ENCODE measurements at places on chromosomes 16 and 17. TPM values are rescaled to one million over a fixed set of nuclear protein-coding genes. Genes with fewer than 3 reads are reported as not detected.

DNA sequence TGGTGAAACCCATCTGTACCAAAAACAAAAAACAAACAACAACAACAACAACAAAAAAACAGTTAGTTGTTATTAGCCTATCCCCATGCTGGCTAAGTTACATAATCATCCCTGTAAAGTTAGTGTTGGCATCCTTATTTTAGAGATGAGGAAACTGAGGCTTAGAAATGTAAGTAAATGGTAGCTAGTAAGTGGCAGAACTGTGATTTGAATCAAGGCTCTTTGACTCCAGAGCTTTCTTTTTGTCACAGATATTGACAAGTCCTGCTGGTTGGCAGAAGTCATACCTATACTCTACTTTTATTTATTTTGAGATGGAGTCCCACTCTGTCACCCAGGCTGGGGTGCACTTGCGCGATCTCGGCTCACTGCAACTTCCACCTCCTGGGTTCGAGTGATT lies 42.1 kb downstream of the PRKCA start:
- no peak for DNase-seq

MAP2K6 gene
- total RNA-seq: 18.2 TPM

DNA sequence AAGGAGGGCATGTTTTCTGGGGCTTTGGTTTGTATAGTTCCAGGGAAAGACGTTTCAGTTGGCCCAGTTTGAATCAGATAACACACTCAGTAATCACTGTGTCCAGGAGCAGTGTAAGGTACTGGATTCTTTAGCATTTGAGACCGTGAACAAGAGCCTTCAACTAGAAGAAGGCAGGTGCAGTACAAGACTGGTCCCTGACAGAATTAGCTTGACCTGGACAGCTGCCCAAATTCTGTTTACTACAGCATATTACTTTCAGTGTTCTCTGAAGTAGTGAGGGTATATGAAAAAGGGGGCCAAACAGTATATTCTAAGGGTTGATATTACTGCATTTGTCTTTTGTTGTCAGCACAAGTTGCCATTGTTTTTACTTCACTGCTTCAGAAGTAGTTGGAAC lies 81.3 kb downstream of the COX10 start:
- no peak for DNase-seq

GRCh38 chr17:41559548-41559947 lies 12.3 kb downstream of the KRT9 start:
- no peak for DNase-seq

DNA sequence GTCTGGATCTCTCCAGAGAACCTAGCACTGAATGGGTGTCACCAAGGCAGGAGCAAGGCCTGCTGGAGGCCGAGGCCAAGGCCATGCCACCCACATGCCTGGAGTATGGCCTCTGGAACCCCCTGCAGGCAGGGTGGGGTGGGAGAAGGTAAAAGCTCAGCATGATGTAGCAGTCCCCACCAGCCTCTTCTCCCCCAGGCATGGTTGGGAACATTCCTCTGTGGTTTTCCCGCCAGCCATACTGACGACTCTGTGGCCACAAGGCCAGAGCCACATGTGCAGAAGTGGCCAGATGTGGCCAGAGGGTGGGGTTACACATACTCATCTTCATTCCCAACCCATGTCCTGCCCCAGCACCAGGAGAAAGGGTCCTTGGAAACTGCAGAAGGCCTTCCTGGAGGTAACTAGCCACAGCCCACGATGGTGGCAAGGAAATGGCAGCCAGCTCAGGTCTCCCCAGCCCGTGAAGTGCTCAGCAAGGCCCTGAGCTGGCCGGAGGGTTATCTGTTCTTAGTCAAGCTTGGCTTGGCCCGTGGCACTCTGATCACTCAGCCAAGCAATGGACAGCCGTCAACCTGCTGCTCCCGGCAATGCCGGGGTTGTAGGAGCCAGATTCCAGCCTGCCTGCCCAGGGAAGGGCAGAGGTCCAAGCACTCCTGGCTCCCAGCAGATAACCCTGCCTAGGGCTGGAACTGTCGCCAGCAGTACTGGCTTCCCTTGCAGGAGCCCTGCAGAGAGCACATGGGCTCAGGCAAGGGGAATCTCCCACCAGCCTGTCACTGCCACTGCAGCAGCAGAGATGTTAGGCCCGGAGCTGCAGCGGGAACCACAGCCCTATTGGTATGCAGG lies 26.1 kb downstream of the HDAC5 start:
- DNase-seq: peak; percentile 66

DNA sequence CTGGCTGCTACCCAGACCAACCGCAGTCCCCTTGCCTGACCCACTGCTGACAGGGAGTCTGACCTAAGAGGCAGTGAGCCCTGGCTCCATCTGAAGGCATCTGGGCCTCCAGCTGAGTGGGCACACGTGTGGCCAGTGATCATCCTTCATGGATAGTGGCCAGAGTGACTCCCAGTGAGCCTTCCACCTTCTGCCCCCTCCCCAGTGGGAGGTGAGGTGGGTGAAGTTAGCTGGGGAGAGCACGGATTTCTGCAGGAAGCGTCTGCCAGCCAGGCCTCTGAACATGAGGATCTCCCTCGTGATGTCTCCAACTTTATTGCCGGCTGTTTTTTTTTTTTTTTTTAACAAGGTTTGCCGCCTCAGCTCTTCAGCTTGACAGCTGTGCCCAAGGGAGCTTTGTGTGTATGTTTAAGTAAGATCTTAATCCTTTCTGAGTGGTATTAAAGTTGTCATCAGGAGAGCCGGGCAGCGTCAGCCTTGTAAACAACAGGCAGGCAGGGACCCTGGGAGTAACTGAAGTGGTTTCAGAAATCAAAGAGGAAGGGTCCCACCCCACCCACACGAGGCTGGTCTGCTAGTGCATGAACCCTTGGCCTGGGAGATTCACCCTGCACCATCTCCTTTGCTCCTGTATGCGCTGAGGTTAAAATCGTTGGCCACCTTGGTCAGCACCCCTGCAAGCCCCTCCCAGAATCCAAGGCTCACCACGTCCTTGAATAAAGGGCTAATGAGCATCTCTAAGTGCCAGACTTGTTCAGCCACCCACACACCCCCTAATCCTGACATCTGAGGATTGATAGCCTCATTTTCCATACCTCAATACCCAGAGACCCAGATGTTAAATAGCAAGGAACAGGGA lies 33.3 kb downstream of the RHBDL3 start:
- no peak for DNase-seq

CHST5 gene
- not detected for total RNA-seq

DNA sequence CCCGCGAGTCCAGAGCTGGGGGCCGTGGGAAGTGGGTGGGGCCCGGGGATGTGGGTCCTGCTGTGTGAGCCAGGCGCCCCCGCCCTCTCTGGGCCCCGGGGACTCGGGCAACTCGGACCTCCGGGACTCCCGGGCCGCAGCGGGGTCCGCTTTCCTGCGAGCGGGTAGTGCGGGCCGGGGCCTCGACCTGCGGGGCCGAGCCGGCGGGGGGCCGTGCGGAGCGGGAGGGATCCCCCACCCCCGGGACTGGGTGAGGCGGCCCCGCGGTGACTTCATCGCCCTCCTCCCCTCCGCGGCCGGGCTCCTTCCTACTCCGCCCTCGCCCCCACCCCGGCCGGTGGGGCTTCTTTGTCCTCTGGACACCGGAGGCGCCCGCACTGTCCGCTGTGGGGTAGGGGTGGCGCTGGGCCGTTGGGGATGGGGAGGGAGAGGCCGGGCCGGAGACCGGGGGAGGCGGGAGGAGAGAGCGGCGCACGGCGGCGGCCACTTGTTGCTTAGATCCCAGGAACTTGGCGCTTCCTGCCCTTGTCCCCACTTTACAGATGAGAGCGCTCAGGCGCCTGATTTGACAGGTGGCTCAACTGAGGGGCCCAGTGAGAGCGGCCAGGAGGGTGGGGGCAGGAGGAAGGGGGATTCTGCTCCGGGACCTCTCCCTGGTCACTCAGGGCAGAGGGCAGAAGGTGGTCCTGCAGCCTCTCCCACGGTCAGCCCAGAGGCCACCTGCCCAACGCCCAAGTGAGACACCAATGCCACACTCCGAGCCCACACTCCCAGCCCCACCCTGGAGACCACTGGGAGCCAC lies 874 bp downstream of the CMTM3 start:
- peak; percentile 18 for DNase-seq

- no peak for DNase-seq
Observed at GRCh38 chr16:49706620-49707355, 149.1 kb downstream of the ZNF423 start.

GRCh38 chr17:57726213-57726790 lies 18.8 kb downstream of the CCDC182 start:
- DNase-seq: no peak

DNA sequence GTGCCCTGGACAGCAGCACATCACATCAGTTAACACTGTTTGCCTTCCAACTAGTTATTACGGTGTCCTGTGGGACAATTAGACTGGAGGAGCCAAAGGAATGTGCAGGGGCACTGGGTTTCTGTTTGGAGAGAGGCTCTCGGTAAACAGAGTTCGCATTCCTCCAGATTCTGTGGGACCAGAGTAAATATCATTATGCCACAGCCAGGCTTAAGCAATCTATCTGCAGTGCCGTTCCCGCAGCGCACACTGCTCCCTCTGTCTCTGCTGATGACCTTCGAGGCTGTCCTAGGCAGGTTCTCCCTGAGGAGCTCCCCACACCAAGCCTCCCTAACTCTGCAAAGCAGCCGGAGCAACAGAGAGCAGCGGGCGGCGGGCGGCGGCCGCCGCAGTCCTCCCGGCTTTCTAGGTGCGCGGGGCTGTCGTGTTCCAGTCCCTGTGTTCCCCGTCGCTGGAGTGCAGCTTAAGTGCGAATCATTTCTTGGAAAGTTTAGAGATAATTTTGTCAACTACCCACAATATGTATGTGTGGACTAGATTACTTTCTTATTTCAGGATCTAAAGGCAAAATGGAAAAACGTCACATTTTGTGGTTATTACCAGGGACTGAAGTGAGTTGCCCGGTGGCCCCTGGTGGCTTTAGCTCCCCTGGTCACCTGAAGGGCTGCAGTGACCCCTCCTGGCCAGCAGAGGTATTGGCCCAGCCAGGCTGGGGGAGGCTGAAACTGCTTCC lies 43.3 kb downstream of the PGS1 start:
- DNase-seq: peak; percentile 56

DNA sequence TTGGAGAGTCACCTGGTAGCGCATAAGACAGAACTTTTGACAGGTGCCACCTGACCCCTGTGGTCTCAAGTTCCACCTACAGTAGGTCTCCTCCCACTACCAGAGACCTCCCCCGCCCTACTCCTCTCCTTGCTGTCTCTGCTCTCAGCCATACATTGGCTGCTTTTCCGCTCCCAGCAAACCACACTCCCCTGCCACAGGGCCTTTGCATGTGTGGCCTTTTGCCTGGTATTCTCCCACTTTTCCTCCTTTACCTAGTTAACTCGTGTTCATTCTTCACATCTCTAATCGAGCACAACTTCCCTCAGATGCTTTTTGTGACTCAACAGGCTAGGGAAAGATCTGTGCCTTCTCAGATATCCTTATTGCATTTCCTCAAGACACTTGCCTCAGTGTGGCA lies 218.3 kb upstream of the EEF2KMT start:
- DNase-seq: no peak

KRTAP1-5 gene
- total RNA-seq: not detected

GRCh38 chr17:27640790-27641189 lies 9.8 kb downstream of the LGALS9 start:
- no peak for DNase-seq

HSD3B7 gene
- 32.9 TPM for total RNA-seq

- no peak for DNase-seq
Observed at GRCh38 chr16:5791011-5791657, 693.5 kb upstream of the EEF2KMT start.

GRCh38 chr16:78984324-78984723 lies 616.2 kb downstream of the MAF start:
- no peak for DNase-seq

- DNase-seq: no peak
Observed at GRCh38 chr17:4073983-4074830, 68.6 kb downstream of the ZZEF1 start.

DNA sequence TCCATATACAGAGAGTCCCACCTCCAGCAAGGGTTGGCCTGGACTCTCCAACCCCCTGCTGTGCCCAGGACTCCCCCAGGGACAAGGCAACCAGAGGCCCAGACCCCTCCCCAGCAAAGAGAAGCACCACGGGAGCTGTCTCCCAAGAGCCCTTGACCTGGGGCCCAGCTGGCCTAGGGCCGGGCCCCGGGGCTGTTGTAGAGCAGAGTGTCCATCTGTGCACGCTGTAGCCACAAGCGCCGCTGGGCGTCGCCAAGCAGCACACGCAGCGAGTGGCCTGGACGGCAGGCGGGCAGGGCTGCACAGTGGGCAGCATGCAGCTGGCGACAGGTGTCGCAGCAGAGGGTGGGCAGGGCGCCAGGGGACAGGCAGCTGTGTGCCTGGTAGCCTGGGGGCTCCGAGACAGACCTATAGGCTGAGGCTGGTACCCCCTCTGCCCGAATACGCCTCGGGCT lies 4.3 kb downstream of the SPATA2L start:
- no peak for DNase-seq

GRCh38 chr16:80299416-80299815 lies 241.4 kb upstream of the DYNLRB2 start:
- DNase-seq: peak; percentile 7

GRCh38 chr16:2204416-2205103 lies 694 bp upstream of the MLST8 start:
- DNase-seq: no peak

SLC47A1 gene
- 0.26 TPM for total RNA-seq

DNA sequence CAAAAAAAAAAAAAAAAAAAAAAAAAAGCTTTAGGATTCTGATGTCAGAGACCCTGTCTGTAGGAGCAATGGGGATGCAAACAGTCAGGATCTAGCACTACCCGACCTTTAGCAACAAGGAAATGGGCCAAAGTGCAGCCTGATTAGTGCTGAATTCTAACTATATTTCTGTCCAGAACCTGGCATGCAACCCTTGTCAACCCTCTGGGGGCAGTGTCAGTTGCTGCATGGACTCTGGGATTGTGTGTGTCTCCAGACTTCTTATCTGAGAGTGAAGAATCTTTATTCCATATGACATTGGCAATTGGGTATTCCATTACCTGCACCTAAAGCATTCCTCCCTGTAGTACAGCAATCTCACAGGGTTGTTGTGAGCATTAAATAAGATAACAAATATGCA lies 120.3 kb upstream of the CRHR1 start:
- no peak for DNase-seq

DNA sequence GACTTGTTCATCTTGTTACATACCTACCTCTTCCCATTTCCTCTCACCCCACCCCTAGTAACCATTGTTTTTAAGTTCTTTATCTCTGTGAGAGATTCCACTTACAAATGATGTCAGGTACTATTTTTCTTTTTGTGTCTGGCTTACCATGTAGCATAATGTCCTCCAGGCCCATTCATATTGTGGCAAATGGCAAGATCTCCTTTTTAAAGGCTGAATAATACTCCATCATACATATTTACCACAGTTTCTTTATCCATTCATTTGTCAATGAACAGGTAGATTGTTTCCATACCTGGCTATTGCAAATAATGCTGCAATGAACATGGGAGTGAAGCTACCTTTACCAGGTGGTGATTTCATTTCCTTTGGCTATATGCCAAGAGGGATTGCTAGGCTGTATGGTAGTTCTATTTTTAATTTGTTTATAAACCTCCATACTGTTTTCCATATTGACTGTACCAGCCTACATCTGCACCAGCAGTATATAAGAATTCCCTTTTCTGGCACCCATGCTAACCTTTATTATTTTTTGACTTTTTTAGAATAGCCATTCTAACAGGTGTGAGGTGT lies 53.9 kb downstream of the NSRP1 start:
- no peak for DNase-seq

Measured in fibroblast of lung (primary cell).